ENCODE measurements at places on chromosomes 6 and 20.

GRCh38 chr6:144189351-144189750 lies 39.0 kb downstream of the STX11 start:
- DNase-seq: no peak

DNA sequence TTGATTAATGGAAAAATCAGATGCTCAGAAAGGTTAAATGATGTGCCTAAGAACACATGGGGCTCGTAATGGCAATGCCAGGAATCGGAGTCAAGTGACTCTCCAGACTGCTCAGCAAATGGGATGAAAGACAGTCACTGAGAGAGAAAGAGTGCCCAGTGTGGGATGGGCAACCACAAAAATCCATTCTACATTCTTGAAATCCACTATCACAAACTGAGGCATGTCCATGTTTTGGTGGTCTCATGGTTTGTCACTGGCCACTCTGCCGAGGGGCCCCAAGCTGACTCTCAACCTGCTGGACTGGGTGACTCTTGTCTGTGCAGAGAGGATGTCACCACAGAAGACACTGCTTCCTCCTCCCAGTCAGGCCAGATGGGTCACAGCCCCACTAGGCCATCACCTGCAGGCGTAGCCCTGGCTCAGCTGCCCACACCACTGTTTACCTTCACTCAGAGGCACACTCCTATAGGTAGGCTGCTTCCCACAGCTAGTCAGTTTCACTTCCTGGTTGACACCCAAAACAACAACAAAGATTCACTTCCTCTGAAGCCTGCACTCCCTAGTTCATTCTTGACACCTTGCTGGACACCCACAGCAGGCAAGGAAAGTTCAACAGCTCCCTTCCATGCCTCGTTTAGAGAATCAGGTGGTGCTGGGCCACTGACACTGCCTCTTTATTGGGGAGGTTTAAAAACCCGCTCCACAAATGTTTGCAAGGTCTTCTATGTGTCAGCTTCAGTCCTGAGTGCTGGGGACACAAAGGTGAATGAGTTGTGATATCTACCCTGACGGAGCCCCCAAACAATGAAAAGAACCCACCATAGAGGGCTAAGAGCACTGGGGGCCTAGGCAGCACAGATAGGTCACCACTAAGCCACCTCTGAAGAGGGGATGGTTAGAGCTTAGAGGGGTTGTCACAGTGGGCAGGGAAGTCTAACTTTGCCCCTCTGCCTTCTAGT lies 21.7 kb downstream of the MAP1LC3A start:
- peak; percentile 30 for DNase-seq

- DNase-seq: no peak
Observed at GRCh38 chr20:62649140-62649539, 6.8 kb downstream of the SLCO4A1 start.

DNA sequence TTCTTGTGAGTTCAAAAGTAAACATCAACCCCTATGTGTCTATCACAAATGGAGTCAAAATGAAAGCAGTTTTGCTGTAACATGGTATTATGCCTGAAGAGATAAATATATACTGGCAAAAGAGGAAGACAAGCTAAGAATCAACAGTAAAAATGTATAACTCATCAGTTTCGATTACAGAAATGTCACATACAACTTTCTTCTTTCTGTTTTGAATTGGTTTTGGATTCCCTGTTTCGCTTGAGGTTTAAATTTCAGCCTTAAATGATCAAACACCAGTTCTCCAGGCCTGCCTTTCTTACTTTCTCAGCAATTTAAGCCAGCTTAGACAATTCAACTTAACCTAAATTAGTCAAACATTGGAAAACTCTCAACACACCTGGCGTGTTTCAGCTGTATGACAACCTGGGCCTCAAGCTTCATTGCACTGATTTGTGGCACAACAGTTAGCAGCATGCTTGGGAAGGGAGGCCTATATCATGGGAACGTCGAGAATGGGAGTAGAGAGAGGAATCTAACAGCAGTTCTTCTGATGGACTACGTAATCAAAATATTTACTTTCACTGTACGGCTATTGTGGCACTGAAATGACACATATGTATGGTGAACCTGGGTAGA lies 51.9 kb upstream of the MARCKS start:
- no peak for DNase-seq

- no peak for DNase-seq
Observed at GRCh38 chr6:26416288-26416687, 14.2 kb downstream of the BTN3A1 start.

DNA sequence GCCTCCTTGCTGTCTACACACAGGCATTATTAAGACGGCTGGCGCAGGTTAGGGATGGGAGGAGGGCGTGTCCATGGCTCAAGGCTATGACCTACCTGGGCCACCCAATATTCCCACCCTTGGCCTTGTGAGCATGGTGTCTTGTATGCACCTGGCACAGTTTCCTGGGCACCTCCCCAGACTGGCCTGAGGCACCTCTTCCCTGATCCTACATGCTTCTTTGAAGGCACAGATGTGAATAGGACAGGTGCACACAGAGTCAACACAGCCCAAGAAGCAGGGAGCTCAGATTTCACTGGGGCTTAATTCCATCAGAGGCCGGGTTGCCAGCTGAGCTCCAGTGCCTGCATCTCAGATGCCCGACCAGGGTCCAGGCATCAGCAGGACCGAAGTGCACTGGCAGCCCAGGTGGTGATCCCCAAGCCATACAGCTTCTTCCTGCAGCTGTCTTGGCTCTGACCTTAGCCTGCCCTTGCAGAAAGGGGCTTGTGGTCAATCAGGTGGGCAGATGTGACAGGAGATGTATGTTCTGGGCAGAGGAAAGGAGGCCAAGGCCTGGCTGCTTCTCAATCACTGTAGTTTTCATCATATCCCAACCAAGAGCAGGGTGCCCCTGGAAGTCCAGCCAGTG lies 287.7 kb downstream of the CLIC5 start:
- DNase-seq: no peak

DNA sequence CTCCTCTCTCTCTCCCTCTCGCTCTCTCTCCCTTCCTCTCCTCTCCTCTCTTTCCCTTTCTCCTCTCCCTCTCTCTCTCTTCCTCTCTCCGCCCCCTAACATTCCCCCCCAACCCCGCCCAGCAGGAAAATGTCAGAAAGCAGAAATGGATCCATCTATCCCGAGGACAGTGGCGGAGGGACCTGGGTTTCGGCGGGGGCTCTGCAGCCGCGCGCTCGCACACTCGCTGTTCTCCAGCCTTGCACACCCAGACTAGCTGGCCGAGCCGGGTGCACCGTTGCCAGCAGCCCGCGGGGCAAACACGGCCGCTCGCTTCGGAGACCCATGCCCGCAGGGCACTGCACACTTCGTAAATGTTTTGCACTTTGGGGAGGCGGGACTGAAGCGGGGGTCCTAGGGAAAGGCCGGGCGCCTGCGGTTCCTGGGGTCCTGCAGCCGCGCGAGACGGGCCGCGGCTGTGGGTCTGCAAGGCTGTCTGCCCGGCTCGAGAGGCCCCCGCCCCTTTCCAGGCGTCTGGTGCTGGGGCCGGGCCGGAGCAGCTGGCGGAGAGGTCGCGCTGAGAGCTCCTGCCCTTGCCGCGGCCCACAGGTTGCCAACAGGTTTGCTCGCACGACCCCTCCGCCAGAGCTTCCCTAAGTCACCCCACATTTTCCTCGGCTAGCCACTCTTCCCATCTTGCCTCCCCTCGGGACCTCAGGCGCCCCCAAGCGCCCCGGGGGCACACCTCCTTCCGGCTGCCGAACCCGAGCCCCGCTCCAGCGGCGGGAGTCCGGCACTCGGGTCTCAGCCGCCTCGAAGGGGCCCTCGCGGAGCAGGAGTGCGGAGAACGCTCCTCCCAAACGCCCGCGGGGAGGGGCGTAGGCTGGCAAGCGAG lies 818 bp upstream of the MDGA1 start:
- DNase-seq: peak; percentile 73

DNA sequence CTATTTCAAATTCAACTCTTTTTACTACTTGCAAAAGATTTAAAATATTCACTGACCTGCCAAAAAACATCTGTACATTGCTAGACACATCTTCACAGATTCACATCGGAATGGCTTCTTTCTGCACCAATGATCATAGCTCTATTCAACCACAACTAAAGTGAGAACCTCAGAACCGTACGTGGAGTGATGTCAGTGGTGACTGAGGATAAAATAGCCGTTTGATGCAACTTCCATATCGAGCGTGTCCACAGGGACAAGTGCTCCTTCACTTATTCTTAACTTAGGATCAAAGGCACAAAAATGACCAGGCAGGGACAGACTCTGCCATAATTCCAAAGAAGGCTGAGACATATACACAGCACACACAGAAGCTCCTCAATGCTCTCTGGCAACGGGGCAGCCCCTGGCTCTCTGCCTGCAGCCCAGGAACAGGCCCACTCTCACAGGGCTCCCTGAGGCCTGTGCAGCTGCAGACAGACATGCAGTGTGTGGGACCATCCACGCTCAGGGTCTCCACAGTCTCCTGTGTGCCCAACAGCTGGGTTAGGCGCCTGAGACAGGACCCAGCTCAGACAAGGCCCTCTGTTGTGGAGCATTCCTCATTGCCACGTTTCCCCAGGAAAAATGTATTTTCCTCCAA lies 22.8 kb downstream of the FYN start:
- peak; percentile 49 for DNase-seq

DNA sequence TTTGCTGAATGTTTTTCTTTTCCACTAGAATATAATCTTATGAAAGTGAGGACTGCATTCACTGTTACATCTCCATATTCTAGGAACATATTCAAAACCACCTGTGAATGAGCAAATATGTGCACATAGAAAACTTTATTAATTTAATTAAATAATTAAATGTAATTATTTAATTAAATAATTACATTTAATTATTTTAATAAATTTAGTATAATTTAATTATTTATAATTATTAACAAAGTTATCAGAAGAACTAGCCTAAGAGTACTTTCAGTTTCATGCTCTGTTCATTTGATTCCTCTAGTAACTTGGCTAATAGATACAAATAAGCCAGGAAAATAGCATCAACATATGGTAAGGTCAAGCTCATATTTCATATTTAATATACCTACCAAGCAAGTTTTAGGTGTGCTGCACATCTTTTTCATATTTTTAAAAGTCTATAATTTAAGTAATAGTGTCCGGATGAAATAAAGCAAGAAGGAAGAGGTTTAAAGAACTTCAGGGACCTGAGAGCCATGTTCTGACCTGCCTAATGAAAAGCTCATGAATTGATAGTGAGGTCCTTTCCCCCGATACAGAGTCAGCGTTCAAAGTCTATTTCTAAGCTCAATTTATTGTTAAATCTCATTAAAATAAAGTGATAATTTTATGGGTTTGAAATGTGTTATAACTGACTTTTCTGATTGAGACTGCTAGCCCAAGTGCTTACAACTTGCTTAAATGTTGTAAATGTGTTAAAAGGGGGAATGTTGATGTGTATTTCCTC lies 361.4 kb upstream of the FLRT3 start:
- no peak for DNase-seq

DNA sequence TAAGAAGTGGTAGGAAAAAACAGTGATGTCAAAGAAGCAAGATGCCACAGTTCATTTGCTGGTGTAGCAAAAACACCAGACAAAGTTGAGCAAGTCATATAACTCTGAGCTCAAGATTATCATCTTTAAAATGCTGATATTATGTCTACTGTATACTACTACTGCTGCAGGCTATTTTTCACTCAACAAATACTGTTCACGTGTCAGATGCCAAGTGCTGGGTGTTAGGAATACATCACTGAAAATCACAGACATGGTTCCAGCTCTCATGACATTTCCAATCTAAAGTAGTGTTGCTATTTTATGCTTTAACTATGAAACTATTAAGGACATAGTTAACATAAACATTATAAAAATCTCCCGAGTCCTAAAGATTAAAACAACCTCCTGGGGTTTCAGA lies 163.0 kb downstream of the NKAIN2 start:
- DNase-seq: no peak

DNA sequence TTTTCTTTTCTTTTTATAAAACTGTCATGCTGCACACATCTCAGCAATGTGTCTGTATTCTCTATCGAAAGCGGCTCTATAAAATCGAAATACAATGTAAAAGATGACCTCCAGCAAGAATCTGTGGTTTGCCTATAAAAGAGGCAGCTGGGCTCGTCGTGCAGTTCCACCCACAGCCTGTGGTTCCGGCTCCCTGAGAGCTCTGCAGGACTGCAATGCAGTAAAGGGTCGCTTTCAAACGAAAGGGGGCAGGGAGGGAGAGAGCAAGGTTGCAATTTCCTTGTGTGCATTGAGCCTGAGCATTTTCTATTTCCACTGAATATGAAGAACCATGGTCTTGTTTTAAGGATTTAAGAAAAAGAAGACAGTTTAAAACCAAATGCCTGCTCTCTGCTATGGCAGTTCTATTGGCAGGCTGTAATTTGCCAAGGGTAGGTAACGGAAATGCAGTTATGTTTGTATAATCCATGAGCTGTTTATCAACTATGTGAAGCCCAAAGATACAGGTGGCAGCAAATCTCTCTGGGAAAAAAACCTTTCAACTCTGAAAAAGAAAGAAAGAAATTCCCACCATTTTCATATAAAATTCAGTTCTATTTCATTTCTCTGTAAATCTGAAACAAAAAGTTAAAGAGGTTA lies 236.5 kb downstream of the HACE1 start:
- DNase-seq: no peak

DNA sequence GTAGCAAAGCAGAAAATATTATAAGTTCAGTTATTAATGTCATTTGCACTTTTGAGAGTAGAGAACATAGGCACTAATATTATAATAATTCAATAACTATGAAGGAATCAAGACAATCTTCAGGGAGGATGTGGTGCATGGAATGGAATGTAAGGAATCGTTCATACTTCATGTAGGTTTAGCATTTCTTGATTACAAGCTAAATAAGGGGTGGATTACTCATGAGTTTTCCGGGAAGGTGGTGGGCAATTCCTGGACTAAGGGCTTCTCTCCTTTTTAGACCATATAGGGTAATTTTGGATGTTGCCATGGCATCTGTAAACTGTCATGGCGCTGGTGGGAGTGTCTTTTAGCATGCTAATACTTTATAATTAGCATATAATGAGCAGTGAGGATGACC lies 9.1 kb upstream of the BTNL2 start:
- DNase-seq: no peak

GRCh38 chr6:103587722-103588121 lies 1272.0 kb downstream of the HACE1 start:
- no peak for DNase-seq

DNA sequence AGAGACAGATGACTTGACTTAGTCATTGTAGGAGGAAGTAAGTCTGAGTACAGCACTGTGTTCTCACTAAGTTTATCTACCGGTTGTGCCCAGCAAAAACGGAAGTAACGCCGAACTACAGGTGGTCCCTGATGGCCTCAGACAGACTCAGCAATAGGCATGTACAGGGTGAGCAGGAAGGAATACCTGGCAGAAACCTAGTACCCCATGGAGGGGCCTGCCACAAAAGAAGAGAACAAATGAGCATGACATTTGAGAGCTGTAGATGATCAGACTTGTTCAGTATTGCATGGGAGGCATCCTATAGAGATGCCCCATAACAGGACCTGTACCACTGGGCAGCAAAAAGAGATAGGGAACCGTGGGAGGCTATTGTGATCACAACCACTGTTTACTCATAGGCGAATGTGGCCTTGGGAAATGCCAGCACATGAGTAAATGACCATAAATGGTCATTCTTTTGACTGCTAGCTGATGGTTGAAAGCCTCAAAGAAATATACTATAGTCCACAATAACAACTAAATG lies 106.4 kb upstream of the TAB2 start:
- peak; percentile 33 for DNase-seq

GRCh38 chr6:155248008-155249001 lies 15.5 kb upstream of the CLDN20 start:
- peak; percentile 25 for DNase-seq

- DNase-seq: no peak
Observed at GRCh38 chr20:59068534-59068933, 25.9 kb upstream of the PRELID3B start.

All from CD4-positive, alpha-beta T cell treated with Interleukin-10 for 1 hour (primary cell).